H1 (cell line): ENCODE measurements at places on chromosomes 11 and 22.

- DNase-seq, result no peak
- no peak overlapping the region for H3K4me3 ChIP-seq
- H3K27ac ChIP-seq, result no peak overlapping the region
- H3K27me3 ChIP-seq, result no peaks in the 10 kb centered on the region
These were observed 19.3 kb upstream of the IFITM3 start for GRCh38 chr11:339963-340362.

GRCh38 chr11:48101958-48102357 lies 114.7 kb upstream of the OR4B1 start:
- no peaks in the 10 kb centered on the region; the same call in none of the 2 replicates for H3K4me1 ChIP-seq
- H3K27ac ChIP-seq, result no peak overlapping the region
- no peaks in the 10 kb centered on the region for H3K27me3 ChIP-seq
- DNase-seq, result no peak

DNA sequence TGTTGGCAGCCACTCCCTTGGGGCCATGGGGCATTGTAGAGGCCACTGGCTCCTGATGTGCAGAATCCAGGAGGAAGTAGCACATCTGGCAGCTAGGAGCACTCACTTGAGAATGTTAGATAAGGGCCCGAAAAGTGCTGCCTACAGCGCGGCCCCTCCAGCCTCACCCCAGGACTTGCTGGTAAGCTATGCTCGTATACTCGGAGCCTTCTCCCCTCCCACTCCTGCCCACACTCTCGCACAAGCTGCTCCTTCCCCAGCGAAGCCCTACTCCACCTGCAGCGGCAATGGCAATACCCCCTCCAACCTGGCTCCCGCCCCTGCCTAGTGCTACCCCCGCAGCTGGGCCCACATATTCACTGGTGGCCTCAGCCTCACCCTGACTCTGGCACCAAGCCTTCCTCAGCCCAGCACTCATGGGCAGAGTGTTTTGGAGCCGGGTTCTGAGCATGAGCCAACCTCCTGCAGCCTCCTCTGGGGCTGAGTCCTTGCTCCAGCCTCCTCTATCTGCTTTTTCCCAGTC lies 47.7 kb downstream of the PDE2A start:
- H3K27me3 ChIP-seq, result peaks cover 5% of the 10 kb centered on the region; the same call in 1 of the 2 replicates
- H3K36me3 ChIP-seq, result no peaks in the 10 kb centered on the region
- no peak overlapping the region for H3K4me3 ChIP-seq
- H3K4me1 ChIP-seq, result peaks cover 4% of the 10 kb centered on the region; the same call in 1 of the 2 replicates

- no peaks in the 10 kb centered on the region for H3K27me3 ChIP-seq
- H3K4me3 ChIP-seq, result no peak overlapping the region
- H3K36me3 ChIP-seq, result no peaks in the 10 kb centered on the region; the same call in 1 of the 2 replicates
- no peak for DNase-seq
These were observed 31.4 kb downstream of the NUMA1 start for GRCh38 chr11:72048766-72049460.

DNA sequence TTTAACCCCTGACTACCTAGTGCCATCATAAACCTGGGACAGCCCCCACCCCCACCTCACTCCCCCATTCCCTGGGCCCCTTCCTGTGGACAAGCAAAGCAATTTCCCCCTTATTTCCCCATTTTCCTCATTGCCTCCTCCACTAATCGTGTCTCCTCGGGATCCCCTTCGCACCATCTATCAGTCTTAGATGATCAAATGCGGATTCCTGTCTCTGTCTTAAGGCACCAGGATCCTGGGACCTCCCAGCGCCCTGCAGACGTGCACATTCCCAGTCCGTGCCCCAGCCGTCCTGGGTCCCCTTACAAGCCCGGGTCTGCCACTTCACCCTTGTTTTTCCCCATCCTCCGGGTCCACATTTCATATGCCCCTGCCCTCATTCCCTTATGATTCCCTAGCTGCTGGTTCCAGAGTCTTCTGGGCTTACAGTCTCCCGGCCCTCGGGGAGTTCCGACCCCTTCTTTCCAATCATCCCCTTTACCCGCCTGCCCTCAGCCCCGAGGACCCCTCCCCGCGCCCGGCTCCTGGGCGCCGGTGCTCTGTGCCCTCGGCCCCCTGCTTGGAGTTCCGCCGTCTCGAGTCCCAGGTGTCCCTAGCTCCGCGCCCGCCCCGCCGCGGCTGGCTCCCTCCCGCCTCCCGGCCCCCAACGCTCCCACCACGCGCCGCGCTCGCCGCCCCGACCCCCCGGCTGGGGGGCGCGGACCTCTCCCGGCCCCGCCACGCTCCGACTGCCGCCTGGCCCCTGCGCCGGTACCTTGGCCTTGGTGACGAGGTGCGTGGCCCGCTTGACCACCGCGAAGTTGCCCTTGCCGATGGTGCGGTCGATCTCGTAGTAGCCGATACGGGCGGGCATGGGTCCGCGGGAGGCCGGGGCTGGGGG lies 599 bp downstream of the SIK3 start:
- peak; percentile 74 for DNase-seq
- no peaks in the 10 kb centered on the region for H3K36me3 ChIP-seq
- H3K27me3 ChIP-seq, result no peaks in the 10 kb centered on the region
- peak overlapping the region; percentile 94 for H3K27ac ChIP-seq
- peak overlapping the region; percentile 90 for H3K4me3 ChIP-seq
- peaks cover 15% of the 10 kb centered on the region for H3K4me1 ChIP-seq

- no peak overlapping the region; the same call in 1 of the 2 replicates for H3K27ac ChIP-seq
- H3K4me3 ChIP-seq, result no peak overlapping the region
- H3K4me1 ChIP-seq, result no peaks in the 10 kb centered on the region
- DNase-seq, result no peak
These were observed 14.4 kb downstream of the SCARF2 start for GRCh38 chr22:20423008-20423905.

GRCh38 chr11:133705074-133705648 lies 140.2 kb downstream of the SPATA19 start:
- DNase-seq, result peak; percentile 38
- H3K36me3 ChIP-seq, result no peaks in the 10 kb centered on the region
- no peaks in the 10 kb centered on the region for H3K27me3 ChIP-seq
- H3K4me3 ChIP-seq, result no peak overlapping the region

GRCh38 chr11:35787626-35788025 lies 125.1 kb downstream of the TRIM44 start:
- H3K4me3 ChIP-seq, result no peak overlapping the region
- H3K27me3 ChIP-seq, result no peaks in the 10 kb centered on the region
- DNase-seq, result no peak
- no peaks in the 10 kb centered on the region for H3K36me3 ChIP-seq
- H3K4me1 ChIP-seq, result no peaks in the 10 kb centered on the region

DNA sequence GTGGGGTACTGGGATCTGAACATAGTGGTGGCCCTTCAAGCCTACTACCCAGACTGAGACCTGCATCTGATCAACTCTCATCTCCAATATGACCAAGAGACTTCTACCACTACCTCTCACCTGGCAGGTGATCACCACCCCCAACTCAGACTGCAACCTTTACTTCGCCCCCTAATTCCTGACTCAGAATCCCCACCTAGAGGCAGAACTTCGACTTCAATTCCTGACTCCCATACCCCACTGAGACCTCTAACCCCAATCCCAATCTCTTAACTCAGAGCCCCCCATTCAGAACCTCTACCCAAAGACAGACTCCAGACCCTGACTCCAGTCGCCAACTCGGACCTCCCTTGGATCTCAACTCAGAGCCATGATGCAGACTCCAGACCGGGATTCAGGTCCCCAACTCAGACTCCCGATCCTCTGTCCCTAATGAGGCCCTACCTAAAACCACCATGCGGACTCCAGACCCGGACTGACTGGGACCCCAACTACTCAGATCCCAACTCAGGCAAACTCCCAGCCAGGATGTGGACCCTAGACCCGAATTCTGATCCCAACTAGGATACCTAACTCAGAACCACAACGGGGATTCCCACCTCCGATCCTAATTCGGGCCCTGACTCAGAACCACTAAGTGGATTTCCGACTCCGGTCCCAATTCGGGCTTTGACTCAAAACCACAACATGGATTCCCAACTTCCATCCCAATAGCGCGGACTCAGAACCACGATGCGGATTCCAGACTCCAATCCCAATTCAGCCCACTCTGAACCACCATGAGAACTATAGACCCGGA lies 1.2 kb downstream of the KCNQ1OT1 start:
- peaks cover 15% of the 10 kb centered on the region for H3K27me3 ChIP-seq
- H3K4me1 ChIP-seq, result peaks cover 17% of the 10 kb centered on the region
- no peak for DNase-seq
- H3K4me3 ChIP-seq, result peak overlapping the region; percentile 53
- H3K27ac ChIP-seq, result no peak overlapping the region

- DNase-seq, result no peak
- H3K27ac ChIP-seq, result no peak overlapping the region
- no peak overlapping the region for H3K4me3 ChIP-seq
- no peaks in the 10 kb centered on the region for H3K36me3 ChIP-seq
These were observed 43.0 kb upstream of the ZBED5 start for GRCh38 chr11:10900681-10901415.

DNA sequence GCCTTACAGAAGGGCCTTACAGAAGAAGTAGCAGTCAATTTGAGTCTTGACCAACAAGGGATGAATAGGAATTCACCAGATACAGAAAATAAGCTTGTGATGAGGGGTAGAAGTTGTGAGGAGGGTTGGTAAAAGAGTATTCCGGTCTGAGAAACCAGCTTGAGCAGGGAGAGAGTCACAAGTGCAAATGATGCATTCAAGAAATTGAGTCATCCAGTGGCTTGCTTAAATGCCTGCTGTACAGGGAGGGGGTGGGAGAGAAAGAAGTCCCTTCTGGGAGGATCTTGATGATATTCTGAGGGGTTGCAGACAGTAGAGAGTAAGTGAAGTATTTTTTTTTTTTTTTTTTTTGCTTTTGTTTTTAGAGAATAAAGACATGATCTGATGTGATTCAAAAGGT lies 9.2 kb downstream of the CCKBR start:
- H3K36me3 ChIP-seq, result no peaks in the 10 kb centered on the region
- H3K4me1 ChIP-seq, result no peaks in the 10 kb centered on the region
- no peak overlapping the region for H3K27ac ChIP-seq
- no peak for DNase-seq
- no peak overlapping the region for H3K4me3 ChIP-seq
- H3K27me3 ChIP-seq, result peaks cover 2% of the 10 kb centered on the region; the same call in 1 of the 2 replicates

- no peaks in the 10 kb centered on the region for H3K36me3 ChIP-seq
- no peaks in the 10 kb centered on the region for H3K27me3 ChIP-seq
- no peak for DNase-seq
These were observed 13.9 kb downstream of the NEAT1 start for GRCh38 chr11:65436412-65437032.

DNA sequence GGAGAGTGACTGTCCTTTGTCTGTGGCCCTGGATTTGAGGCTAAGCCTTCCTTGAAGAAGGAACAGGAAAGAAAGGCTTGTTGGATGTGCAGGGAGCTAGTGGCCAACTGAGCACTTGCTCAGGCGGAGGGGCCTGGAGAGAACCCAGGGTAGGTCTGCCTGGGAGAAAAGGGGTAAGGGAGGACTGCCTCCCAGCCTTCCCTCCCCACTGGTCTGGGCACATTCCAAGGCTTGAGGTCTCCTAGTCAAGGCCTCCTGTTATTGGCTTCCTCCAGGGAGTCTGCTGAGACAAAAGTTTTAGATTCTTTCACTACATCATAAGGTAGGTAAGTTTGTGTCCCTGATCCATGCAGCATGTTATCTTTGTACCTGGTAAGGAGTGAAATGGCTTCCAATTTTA lies 15.2 kb downstream of the KCNQ1OT1 start:
- H3K27me3 ChIP-seq, result no peaks in the 10 kb centered on the region
- peaks cover 30% of the 10 kb centered on the region for H3K4me1 ChIP-seq
- no peak overlapping the region for H3K27ac ChIP-seq
- DNase-seq, result no peak

DNA sequence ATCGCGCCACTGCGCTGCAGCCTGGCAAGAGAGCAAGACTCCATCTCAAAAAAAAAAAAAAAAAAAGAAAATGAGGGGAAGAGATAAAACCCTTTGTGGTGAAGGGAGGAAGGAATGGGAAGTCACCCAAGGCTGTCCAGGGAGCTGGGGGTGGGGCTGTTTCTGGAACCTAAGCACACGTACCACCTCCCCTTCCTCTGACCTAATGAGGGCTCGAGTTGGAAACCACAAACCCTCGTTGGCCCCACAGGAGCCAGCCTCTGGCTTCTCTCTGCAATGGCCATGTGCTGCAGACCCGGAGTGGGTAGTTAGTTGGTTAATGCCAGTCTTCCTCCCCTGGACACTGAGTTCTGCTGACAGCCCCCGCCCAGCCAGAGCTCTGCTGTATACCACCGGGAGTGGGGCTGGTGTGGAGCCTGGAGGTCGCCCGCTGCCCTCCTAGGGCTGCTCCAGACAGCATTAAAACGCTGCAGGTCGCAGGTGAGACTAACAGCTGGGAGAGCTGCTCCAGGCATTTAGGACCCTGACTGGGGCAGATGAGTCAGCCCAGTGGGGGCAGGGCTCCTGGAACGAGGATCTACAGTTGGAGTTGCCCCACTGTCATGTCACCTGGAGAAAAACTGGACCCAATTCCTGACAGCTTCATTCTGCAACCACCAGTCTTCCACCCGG lies at the start of gene LGALS12:
Gene LGALS12 (plus strand): TSS at position 228 of the 672 bp plus-strand sequence. CDS start 375 bp downstream, at position 603.
- H3K4me1 ChIP-seq, result peaks cover 9% of the 10 kb centered on the region
- no peak within 1 kb of the TSS for H3K27ac ChIP-seq
- H3K27me3 ChIP-seq, result no peaks in the 10 kb centered on the region
- H3K4me3 ChIP-seq, result no peak within 1 kb of the TSS
- no peak for DNase-seq
- H3K36me3 ChIP-seq, result no peaks in the 10 kb centered on the region

DNA sequence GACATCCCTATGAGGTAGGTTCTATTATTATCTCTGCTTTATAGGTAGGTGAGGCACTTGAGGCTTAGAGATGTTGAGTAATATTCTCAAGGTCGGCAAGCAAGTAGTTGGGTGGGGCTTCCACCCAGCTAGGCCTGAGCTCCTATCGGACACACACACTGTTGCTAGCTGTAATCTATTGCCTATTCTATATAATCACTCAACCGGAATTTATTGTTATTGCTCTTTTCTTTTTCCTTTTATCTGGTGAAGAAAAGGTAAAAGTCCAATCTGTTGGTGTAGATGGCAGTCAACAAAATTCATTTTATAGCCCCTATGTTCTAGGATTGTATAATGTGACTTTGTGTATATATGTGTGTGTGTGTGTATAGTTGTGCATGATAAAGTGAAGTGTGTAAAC lies 3.4 kb downstream of the OR9Q2 start:
- no peak overlapping the region for H3K27ac ChIP-seq
- no peaks in the 10 kb centered on the region for H3K27me3 ChIP-seq
- no peak for DNase-seq
- no peaks in the 10 kb centered on the region for H3K36me3 ChIP-seq
- no peaks in the 10 kb centered on the region for H3K4me1 ChIP-seq
- H3K4me3 ChIP-seq, result no peak overlapping the region

GRCh38 chr11:109914038-109914437 lies 179.2 kb upstream of the ZC3H12C start:
- H3K27ac ChIP-seq, result no peak overlapping the region
- no peaks in the 10 kb centered on the region for H3K36me3 ChIP-seq
- no peaks in the 10 kb centered on the region for H3K4me1 ChIP-seq
- H3K4me3 ChIP-seq, result no peak overlapping the region

DNA sequence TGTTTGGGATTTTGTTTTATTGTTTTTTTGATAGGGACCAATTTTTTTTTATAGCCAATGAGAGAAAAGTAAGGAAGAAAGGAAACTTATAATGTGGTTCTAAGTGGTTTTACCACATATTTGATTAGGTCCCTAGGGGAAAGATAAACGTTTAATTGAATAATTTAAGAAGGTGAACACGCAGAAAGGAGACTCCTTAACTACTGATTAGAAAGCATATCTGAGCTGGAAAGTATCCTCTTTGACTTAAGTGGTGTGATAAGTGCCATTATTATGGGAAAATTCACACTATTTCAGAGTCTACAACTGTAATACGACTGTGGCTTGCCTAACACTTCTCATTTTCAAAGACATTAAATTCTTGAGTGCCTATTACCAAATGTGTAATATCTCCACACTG lies 106.5 kb upstream of the GRAMD1B start:
- H3K27me3 ChIP-seq, result no peaks in the 10 kb centered on the region
- H3K36me3 ChIP-seq, result no peaks in the 10 kb centered on the region
- H3K4me3 ChIP-seq, result no peak overlapping the region
- no peaks in the 10 kb centered on the region for H3K4me1 ChIP-seq
- DNase-seq, result no peak
